ENCODE measurements at places on chromosomes 16 and 17.

DNA sequence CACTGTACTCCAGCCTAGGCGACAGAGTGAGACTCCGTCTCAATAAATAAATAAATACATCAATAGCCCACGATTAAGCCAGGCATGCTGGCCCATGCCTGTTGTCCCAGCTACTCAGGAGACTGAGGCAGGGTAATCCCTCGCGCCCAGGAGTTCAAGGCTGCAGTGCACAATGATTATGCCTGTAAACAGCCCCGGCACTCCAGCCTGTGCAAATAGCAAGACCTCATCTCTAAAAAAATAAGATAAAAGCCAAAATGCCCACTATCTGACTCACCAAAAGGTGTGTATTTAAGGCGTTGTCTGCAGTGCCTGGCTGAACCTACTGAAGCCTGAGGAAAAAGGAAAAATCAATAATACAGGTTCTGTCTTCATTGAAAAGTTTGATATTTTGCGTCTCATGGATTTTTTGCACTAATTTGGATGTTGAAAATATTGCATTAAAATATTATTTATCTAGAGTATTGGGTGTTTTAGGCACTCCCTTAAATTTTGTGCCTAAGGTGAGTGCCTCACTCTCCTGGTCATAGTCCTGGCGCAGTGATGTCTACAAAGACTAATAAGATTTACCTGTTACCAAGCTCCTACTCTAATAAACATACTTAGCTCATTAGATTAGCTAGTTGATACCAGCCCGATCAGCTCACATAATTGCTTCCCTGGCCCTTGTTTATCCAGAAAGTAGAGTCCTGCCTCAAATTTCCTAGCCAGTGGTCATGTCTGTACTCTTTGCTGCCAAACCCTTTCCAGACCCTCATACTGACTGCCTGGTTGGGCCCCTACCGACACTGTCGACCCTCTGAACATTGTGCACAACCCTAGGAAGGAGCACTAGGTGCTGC lies 24.7 kb upstream of the TOB1 start:
- no peak for DNase-seq

DNA sequence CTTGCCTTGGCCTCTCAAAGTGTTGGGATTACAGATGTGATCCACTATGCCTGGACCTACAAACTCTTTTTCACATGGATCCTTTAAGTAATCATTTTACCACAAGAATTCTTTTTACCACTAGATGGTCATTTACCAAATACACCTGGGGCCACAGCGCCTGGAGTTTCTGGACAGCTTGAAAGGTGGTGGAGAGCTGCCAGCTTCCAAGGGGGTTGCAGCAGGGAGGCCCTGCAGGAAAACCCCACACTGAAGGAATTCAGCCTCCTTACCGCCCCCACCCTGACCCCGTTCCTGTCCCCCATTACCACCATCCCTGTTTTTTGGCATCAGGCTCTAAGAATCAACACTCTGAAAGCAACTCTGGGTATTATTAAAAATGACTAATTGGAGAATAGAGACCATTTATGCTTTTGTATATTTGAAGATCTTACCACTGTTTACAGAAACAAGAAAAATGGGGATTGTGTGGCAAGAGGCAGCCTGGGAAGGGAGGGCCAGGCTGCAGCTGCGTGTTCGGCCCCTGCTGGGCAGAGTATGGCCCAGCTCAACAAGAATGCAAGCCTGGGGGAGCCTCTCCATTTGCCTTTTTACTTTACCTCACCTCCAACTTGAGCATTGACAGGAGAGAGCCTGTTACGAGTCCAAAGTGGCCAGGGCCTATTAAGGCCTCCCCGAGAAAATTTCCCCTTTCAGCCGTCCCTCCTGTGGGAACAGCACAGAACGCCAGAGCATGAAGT lies 209.9 kb downstream of the ZFHX3 start:
- DNase-seq: no peak

DNA sequence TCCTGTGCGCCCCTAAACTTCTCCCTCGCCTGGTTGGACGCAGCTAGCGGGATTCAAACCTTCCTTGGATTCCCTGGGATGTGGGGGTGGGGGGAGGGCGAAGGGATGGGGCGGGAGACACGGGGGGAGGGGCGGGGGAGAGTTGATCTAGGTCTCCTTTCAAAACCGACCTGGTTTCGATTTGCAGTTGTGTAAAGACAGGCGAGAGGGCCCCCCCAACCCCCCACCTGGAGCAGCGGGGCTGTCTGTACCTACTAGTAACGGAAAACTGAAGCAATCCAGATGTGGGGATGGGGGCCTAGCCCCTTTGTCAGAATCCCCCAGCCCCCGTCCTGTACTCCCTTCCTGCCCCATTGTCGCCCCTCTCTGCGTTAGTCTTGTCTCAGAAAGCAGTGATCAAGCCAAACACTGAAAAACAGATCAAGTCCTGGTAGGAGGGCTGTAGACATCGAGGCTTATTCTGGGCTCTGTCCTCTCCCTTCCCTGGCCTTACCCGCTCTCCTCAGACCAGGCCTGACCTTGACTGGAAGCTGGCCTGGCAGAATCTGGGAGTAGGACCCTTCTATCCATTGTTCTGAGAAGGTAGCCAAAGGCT lies 902 bp downstream of the DLX4 start:
- no peak for DNase-seq

GRCh38 chr17:10618202-10618635 lies 38.9 kb downstream of the MYH3 start:
- DNase-seq: peak; percentile 40

Data from activated T-cell treated with anti-CD3 and anti-CD28 coated beads, Interleukin-2, amount 50 U/mL, for 4 hours (primary cell).